Natural killer cell treated with Interleukin-12 subunit alpha and Interleukin-12 subunit beta and Interleukin-15 and Interleukin-18, amount 100 ng/mL, for 72 hours (primary cell): ENCODE measurements at places on chromosomes 2 and 18.

DNA sequence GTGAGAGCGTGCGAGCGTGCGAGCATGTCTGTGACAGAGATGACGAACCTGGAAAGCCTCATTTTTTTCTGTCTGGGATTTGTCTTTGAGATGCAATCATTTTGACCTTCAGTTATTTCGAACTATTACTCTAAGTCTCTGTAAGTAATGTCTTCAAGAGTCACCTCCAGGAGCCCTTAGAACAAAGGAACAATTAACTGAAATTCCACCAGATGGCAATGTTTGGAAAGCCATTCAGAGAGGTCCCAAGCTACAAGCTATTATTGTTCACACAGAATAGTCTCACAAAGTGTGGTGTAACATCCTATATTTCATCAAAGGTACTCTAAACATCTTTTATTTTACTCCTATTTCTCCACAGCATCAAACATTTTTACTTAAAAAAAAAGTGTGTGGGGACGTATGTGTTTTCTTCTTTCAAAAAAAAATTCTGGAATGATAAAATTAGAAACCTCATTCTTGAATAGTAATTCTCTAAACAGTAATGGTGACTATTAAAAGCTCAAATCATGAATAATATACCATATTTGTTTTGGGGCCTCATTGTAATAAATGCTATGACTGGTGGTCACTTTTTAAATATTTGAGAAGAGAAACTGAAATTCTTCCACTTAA lies 35.1 kb upstream of the MAPRE2 start:
- DNase-seq, result no peak

DNA sequence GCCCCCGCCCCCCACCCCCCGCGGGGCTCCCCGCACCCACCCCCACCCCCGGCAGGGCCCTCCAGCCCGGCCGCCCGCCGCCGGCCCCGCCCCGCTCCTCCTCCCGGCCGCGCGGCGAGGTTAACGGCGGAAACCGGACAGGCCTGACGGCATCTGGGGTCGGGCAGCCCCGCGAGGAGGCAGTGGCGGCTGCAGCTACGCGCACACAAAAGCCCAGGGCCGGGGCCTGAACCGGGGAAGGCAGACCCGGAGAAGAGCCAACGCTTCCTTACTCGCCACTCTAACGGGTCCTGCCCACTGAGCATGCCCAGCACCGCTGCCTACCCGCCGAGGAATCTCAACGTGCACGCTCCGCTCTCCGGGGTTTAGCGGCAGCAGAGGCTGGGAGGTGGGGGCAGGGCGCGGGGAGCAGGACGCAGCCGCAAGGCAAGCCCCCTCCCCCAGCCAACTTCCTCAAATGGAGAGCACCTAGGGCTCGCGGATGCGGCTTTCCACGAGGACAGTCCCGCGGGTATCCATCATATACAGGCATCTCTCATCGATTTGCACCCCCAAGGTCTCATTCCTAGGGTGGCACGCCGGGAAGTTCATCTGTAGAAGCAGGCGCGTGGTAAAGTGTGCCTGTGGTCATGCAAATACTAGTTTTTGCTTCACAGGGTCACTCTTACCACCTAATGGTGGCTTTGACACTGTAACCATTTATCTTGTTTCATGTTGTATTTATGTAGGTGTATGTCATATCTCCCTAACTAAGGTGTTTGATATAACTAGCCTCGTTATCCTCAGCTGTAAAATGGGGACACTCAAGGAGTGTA lies at the start of gene MEMO1:
Gene MEMO1 (minus strand): TSS at position 339 of the 815 bp plus-strand sequence. CDS start 761 bp downstream, outside the sequence.
- peak; percentile 93 for DNase-seq

DNA sequence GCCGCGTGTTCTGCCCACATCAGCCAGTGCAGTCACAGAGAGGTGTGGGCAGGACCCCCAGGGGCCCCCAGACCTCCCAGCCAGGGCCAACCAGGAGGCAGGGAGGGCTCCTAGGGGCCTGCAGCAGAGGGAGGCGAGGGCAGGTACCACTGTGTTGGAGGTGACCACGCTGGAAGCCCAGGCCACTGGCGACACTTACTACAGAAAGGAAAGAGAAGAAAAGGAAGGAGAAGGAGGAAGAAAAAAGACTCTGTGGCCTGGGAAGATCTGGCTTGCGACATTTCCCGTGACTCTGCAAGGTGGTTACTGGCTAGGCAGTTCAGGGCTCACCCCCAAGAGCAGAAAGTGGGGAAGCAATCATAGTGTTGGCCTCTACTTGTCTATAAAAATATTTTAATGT lies 98.1 kb upstream of the BCL2L11 start:
- DNase-seq, result no peak

- no peak for DNase-seq
These were observed 3.7 kb downstream of the DGUOK start for GRCh38 chr2:73930386-73930785.

DNA sequence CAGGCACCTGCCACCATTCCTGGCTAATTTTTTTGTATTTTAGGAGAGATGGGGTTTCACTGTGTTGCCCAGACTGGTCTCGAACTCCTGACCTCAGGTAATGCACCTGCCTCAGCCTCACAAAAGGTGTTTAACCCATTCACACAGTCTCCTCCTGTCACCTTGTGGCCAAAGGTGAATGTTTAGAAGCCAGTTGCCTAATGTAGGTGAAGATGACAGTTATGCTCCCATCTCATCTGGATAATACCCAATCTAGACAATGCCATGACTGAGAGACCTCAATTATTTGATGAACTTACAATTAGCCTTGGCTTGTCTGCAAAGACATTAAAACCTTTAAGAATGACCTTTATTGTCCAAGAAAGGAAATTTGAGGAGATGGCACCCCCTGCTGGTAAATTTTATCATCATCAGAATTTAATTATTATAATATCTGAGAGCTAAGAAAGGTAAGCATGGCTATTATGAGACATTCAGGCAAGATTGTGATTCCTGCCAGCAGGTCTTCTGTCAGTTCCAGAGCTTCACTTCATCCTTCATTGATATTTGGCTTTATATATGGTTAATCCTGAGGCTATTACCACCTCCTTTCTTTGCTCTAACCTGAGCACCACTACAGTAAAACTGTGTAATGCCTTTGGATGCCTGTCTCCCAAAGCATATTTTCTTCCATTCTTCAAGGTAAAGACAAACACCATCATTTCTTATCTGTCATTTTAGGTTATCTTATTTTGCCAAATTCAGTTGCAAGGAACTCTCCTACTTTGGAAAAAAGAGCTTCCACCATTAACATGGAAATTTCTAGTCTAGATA lies 117.6 kb downstream of the FAM124B start:
- DNase-seq, result no peak

DNA sequence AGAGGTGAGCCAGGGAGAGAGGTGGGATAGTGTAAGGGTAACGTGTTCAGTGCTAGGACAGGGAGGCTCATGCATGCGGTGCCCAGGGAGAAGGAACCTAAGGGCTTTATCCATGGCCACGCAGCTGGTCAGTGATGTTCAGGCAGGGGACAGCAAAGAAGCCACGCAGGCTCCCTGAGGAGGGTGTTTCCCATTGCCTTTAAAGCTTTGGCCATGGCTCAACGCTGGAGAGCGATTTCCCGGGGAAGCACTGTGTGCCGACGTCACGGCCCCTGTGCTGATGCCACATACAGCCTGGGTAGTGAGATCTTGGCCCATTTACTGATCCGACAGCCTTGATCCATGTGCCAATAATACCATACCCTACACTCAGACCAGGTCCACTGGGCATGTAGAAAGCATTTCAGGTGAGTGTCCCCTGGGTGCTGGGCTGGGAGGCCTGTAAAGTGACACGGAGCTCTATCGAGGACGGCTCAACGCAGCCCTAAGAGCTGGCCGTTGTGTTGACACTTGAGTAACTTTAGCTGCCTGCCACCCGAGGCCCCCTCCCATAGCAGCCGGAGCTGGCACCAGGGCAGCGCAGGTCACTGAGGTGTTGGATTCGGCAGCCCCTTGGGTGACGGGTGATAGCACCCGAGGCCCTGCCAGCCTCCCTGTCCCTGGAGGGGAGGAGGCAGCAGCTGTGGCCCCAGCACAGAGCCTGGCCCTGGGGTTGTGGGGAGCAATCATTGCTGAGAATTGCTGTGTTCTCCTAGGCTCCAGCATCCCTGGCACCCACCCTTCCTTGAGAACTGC lies 41.4 kb downstream of the PDIA6 start:
- no peak for DNase-seq

DNA sequence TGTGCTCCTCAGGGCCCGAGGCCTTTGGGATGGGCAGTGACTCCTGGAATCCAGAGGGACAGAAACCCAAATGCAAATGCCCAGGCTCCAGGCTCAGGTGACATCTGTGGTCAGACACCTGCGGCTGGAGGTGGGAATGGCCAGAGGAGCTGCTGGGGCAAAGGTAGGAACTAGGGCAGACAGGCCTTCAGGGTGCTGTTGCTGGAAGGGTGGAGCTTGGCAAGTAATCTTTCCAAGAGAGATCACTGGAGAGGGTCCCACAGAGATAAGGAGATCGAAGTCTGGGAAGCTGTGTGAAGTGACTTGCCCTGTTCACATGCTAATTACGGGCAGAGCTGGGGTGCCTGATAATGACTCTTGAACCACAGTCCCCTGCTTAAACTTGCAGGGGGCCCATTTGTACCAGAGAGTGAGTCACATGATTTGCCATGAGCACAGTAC lies 82.4 kb downstream of the ACAA2 start:
- no peak for DNase-seq

GRCh38 chr2:28326881-28327505 lies 65.7 kb upstream of the FOSL2 start:
- no peak for DNase-seq

DNA sequence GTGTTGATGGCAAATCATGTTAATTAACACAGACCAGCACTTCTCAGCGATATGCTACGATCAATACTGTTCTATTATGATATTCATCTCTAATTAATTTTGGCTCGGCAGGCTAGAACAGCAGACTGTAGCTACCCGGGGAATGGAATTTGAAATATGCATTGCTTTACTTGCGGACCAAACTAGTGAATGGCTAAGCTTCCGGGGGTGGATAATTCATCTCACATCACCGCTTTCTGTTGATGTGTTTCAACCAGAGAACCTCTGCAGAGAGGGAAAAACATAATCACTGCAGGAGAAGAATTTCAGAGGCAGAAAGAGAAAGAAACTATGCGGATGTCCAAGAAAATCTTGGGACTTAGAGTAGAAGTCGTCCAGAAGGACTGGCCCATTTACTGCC lies 490.9 kb downstream of the STK39 start:
- no peak for DNase-seq
